ENCODE measurements at places on chromosomes 6 and 20.

GRCh38 chr20:52589251-52589812 lies 382.8 kb upstream of the TSHZ2 start:
- no peak for DNase-seq
- no peak overlapping the region for H3K27ac ChIP-seq
- no peaks in the 10 kb centered on the region for H3K27me3 ChIP-seq
- H3K4me1 ChIP-seq = no peaks in the 10 kb centered on the region

DNA sequence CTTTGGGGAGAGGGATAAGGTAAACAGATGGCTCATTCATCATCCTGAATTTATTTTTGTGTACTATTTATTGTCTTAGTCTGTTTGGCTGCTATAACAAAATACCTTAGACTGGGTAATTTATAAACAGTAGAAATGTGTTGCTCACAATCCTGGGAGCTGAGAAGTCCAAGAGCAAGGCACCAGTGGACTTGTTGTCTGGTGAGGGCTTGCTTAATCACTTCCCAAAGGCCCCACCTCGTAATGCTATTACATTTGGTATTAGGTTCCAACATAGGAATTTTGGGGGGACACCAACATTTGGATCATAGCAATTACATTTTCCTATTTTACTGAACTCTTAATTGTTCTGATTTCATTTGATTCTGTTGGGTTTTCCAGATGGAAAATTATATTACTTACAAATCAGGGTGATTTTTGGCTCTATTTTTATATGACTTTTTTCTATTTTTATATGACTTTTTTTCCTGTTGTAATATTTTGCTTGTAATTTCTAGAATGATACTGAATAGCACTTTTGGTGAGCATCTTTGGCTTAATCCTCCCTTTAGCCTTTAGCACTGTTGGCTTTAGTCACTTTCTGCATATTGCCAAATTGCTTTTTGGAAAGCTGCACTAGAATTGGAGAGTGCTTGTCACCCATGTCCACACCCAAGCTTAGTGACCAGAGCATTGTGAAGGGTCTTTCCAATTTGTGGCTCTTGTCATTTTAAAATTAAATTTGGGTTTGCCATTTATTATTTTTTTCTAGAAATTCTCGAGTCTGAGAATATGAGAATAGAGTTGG lies 43.7 kb upstream of the TULP4 start:
- H3K27ac ChIP-seq = no peak overlapping the region
- no peak overlapping the region for H3K4me3 ChIP-seq
- DNase-seq = no peak
- peaks cover 35% of the 10 kb centered on the region for H3K4me1 ChIP-seq
- H3K27me3 ChIP-seq = no peaks in the 10 kb centered on the region
- peaks cover 23% of the 10 kb centered on the region for H3K36me3 ChIP-seq

GRCh38 chr6:38593409-38593808 lies 46.3 kb downstream of the BTBD9 start:
- no peak overlapping the region for H3K27ac ChIP-seq
- no peak overlapping the region for H3K4me3 ChIP-seq
- peaks cover 3% of the 10 kb centered on the region for H3K4me1 ChIP-seq
- DNase-seq = no peak
- H3K27me3 ChIP-seq = no peaks in the 10 kb centered on the region

DNA sequence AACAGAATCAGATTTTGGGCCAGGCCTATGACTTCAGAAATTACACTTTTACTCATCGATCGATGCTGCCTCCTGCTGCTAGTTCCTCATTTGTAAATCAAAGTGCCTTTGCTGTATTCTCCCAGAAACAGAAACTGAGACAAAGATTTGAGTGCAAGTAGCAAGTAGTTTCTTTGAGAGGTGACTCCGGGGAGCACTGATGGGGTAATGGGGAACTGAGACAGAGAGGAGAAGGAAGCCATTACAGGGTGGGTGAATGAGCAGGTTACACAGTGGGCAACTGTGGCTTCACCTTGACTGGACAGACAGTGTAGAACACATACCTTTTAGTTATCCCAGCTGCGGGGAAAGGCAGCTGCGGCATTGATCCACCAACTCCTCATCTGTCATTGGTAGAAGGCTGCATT lies 9.7 kb upstream of the CD40 start:
- H3K4me1 ChIP-seq = peaks cover 11% of the 10 kb centered on the region
- no peak for DNase-seq
- no peak overlapping the region for H3K4me3 ChIP-seq

- H3K27ac ChIP-seq = no peak overlapping the region
- H3K36me3 ChIP-seq = peaks cover 77% of the 10 kb centered on the region
- H3K4me3 ChIP-seq = no peak overlapping the region
- no peak for DNase-seq
- no peaks in the 10 kb centered on the region for H3K27me3 ChIP-seq
- peaks cover 24% of the 10 kb centered on the region for H3K4me1 ChIP-seq
These were observed 79.0 kb downstream of the SAMD3 start for GRCh38 chr6:130143709-130144108.

DNA sequence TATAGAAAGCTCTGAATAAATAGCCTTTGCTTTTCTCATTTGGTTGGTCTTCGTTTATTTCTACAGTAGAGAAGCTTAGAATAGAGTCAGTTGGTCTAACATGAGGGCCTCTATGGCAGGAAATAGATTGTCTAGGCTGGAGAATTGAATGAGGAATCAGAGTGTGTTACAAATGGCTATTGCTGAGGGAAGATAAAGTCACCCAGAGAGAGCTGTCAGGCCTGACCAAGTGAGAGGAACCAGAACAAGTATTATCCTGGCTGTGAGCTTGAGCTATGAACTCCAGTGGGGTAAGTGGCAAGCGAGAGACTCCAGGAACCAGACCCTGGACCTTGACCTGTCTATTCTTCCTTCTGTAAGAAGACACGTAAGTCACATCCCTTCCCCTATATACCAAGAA lies 353.1 kb downstream of the CD83 start:
- no peak for DNase-seq
- H3K27ac ChIP-seq = no peak overlapping the region
- peaks cover 5% of the 10 kb centered on the region for H3K36me3 ChIP-seq
- H3K4me3 ChIP-seq = no peak overlapping the region
- peaks cover 1% of the 10 kb centered on the region for H3K4me1 ChIP-seq
- H3K27me3 ChIP-seq = no peaks in the 10 kb centered on the region

DNA sequence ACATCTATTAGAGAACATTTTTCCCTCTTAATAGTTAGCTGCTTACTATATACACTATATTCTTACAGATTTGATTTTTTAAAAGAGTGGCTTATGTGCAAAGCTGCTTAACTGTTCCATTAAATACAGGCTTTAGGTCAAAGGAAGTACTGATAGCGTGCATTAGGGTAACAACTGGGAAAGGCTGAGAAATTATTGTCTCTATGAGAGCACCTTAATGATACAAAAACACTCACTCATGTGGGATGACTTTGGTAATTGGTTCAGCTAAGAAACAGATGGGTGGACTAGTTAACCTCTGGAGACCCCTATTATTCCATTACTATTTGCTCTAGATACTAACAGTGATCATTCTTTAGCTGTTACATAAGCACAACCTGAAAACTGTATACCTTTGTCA lies 4.0 kb downstream of the DCDC2 start:
- H3K27ac ChIP-seq = no peak overlapping the region
- peaks cover 7% of the 10 kb centered on the region for H3K4me1 ChIP-seq
- DNase-seq = no peak
- H3K27me3 ChIP-seq = peaks cover 66% of the 10 kb centered on the region
- H3K36me3 ChIP-seq = no peaks in the 10 kb centered on the region
- H3K4me3 ChIP-seq = no peak overlapping the region

GRCh38 chr20:34834459-34834893 lies 9.0 kb upstream of the NCOA6 start:
- H3K4me3 ChIP-seq = no peak overlapping the region
- H3K4me1 ChIP-seq = peaks cover 1% of the 10 kb centered on the region
- peaks cover 32% of the 10 kb centered on the region for H3K27me3 ChIP-seq
- no peak for DNase-seq
- no peaks in the 10 kb centered on the region for H3K36me3 ChIP-seq
